Stimulated activated naive CD4-positive, alpha-beta T cell (primary cell): ENCODE measurements at places on chromosomes 6 and 20.

DNA sequence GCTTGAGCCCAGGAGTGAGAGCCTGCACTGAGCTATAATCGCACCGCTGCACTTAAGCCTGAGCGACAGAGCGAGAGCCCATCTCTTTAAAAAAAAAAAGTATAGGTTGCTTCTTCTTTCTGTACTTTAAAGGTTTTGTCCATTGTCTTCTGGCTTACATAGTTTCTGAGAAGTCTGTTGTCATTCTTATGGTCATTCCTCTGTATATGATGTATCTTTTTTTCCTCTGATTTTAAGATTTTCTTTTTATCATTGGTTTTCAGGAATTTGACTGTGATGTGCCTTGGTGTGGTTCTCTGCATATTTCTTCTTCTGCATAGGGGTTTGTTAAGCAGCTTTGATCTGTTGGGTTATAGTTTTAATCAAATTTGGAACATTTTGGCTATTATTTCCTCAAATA lies 29.1 kb downstream of the QRSL1 start:
- DNase-seq = no peak

- DNase-seq = no peak
These were observed 29.6 kb downstream of the PRKN start for GRCh38 chr6:162697872-162698403.

DNA sequence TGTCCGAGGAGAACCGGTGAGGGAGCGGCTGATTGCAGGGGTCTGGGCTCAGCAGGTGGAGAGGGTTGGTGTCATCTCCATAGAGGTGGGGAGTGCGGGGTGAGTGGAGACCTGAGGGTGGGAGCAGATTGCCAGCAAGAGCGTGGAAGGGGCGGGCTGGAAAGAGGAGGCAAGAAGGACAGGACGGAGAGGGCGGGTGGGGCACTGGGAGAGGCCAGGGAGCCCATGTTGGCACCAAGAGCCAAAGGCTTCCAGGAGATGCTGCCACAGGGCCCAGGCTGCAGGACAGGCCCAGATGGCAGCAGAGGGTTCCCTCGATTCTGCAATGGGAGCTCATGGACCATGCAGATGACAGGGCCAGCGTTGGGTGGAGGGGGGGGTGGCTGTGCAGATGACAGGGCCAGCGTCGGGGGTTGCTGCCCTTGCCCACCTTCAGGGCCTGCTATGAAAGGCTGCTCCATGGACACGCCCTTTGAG lies 105.4 kb downstream of the TMEM242 start:
- no peak for DNase-seq

DNA sequence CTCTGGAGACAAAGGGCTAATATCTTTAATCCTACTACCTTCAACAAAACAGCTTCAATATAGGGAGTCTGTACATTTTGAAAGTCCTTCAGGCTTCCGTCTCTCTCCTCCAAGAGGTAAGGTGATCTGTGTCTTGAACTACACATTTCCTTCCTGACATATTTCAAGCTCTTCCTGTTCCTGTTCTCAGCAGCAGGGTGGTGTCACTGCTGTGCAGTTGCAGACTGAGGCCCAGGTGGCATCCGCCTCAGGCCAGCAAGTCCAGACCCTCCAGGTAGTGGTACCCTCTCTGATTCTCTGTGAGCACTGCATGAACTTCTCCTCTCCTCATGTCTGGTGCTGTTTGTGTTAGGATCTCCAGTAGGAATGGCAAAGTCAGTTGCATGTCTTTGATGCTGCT lies 7.8 kb downstream of the NFYA start:
- DNase-seq = peak; percentile 3

DNA sequence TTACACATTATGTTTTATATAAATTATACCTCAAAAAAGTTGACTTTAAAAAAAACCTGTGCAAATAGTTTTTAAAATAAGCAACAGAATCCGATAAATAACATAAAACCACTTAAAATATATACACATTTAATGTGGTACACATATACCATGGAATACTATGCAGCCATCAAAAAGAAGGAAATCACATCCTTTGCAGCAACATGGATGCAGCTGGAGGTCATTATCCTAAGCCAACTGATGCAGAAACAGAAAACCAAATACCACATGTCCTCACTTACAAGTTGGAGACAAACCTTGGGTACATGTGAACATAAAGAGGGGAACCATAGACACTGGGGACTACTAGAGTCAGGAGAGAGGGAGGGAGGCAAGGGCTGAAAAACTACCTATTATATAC lies 4.0 kb upstream of the DEFB121 start:
- DNase-seq = no peak

DNA sequence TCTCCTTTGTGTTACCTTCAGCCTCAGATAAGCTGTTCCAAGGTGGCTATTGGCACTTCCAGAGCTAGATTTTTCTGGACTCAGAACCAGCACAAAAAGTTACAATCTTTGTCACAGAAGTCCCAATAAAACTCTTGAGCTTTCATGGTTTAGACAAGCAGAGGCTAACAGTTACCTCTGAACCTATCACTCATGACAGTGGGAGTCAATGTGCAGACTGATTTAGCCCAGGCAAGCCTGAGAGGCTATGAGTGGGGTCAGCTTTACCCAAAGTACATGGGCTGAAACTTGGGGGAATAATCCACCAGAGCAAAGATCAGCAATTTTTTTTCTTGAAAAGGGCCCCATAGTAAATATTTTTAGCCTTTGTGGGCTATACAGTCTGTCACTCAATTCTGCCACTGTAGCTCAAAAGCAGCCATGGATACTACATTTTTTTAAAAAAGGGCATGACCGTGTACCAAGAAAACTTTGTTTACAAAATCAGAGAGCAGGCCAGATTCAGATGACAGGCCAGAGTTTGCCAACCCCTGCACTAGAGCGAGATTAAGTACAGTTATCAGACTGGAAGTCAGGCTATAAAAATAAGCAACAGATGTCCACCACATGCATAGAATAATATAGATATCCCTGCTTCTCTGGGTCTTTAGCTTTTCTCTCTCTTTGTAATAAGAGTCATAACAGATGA lies 20.0 kb downstream of the CCN2 start:
- DNase-seq = no peak

GRCh38 chr6:16576451-16577368 lies 184.6 kb downstream of the ATXN1 start:
- no peak for DNase-seq

DNA sequence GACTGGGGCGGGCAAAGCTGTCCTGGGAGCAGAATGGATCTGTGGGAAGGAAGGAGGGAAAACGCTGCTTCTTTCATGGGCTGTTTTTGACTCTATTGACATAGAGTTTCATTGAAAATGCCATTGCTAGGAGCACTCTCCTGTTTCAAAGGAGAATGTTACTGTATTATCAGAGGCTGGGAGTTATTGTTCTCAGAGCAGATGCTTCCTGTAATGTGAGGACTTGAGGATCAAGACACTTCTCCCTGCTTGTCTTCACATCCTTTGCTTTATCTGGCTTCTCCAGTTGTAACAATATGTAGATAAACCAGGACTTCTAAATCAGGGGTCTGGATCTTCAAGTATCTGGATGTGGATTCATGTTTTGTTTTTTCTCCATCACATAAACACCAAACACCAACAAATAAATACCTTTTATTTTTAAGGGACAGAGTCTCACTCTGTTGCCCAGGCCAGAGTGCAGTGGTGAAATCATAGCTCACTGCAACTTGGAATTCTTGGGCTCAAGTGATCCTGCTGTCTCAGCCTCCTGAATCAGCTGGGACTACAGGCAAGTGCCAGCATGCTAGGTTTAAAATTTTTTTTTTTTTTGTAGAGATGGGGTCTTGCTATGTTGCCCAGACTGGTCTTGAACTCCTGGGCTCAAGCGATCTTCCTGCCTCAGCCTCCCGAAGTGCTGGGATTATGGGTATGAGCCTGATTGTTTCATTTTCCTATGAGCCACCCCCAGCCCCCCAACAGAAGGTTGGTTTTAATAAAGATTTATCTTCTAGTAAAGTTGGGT lies 3.9 kb downstream of the CD109 start:
- DNase-seq = no peak

GRCh38 chr20:36214684-36215256 lies 21.5 kb upstream of the AAR2 start:
- DNase-seq = no peak

- no peak for DNase-seq
These were observed 35.2 kb downstream of the HMGCLL1 start for GRCh38 chr6:55543633-55544309.

- no peak for DNase-seq
These were observed 66.4 kb upstream of the SMIM28 start for GRCh38 chr6:138311268-138311667.

DNA sequence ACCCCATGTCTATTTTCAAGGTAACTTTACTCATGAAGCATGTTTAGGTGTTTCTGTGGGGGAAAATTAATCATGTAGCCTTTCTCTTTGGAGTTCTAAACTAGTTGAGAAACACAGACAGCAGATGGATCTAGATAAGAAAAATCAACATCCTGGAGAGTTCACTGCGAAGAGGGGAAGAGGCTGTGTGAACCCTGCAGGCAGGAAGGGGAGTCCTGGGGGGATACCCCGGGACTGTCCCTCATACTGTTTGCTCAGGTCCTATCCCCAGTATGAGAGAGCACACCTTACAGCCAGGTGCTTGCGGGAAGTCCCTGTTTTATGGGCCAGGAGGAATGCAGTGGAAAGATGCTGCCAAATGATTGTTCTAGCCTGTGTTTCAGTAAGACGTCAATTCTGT lies 32.7 kb downstream of the CHMP4B start:
- no peak for DNase-seq

- DNase-seq = no peak
These were observed 7.3 kb downstream of the PNRC1 start for GRCh38 chr6:89087881-89088280.

GRCh38 chr6:75850026-75850833 lies 101.2 kb downstream of the MYO6 start:
- DNase-seq = no peak

DNA sequence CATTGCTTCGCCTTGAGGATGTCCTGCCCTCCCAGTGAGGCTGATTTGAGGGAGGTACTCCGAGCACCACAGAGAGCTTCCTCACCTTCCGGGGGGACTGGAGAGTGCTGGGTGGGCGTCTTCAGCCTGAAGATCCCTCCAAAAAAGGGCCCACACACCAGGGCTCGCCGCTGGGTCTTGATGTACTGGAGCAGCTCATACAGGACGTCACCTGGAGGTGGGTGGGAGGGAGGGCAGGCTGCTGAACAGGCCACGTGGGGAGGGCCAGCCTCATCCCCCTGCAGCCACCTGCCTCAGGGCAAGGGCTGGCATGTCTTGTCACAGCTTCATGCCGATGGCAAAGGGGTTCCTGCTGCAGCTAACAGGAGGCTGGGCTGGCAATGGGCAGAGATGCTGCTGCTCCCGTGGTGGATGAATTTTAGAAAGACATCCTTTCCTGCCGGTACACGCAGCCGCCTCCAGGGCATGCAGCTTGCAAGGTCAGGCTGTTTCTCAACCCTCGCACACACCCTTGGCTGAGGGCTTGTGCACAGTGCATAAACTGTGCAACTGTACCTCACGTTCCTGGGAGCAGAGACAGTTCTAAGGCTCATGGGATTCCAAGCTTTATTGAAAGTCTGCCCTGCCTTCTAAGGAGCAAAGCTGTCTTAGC lies 14.0 kb downstream of the ETV7 start:
- DNase-seq = no peak

GRCh38 chr20:370977-371754 lies 9.4 kb upstream of the TRIB3 start:
- DNase-seq = no peak

- no peak for DNase-seq
These were observed 349.7 kb upstream of the POU3F2 start for GRCh38 chr6:98484696-98485095.

- no peak for DNase-seq
These were observed 84.2 kb downstream of the TRERF1 start for GRCh38 chr6:42367353-42368011.

DNA sequence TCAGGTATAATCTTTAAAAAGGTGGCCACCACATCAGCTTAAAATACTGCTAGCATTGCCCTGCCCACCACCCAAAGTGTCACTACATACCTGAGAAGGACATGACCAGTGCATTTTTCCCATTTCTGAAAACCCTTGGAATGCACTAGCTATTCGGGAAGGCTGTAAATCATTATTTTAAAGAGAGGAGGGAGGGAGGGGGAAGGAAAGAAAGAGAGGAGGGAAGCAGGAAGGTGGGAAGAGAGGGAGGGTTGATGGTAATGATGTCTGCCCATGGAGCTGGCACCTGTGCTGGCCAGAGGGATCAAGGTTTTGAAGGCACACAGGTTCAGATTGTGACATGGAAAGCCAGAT lies 32.4 kb downstream of the VAPB start:
- no peak for DNase-seq

GRCh38 chr6:100617633-100618350 lies 153.1 kb upstream of the SIM1 start:
- DNase-seq = no peak

DNA sequence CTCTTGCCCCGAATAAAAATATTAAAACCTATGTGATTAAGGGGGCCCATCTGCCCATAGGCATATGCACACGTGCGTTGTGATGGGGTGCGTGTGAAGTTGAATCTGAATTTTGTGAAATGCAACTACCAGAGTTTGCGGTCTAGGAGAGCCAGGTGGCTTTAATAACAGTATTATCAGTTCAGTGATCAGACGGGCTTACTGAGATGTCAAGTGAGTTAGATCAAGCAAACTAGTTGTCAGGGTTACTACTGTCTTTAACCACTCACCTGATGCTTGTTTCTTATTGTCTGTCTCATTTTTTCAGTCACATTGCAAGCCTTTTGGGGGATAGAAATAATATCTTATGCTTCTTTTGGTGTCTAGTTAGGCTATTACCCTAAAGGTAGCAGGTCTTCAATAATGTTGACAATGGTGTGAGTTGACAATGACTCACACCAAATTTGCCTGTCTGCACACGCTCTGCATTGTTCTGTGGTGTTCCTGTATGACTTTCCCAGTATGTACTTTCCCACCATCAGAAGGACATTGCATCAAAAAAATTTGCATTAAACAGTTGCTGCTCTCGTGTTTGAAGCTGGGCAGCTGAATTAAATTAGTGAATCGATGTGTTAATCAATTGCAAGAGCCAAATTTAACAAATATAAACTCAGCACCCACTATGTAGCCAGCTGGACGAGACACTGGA lies 103.1 kb upstream of the NAA20 start:
- DNase-seq = no peak

GRCh38 chr20:38423541-38423940 lies 11.6 kb downstream of the SNHG17 start:
- DNase-seq = no peak

- no peak for DNase-seq
These were observed 89.2 kb downstream of the SLC22A23 start for GRCh38 chr6:3367630-3368029.

GRCh38 chr6:95094751-95095663 lies 482.3 kb upstream of the MANEA start:
- DNase-seq = no peak

DNA sequence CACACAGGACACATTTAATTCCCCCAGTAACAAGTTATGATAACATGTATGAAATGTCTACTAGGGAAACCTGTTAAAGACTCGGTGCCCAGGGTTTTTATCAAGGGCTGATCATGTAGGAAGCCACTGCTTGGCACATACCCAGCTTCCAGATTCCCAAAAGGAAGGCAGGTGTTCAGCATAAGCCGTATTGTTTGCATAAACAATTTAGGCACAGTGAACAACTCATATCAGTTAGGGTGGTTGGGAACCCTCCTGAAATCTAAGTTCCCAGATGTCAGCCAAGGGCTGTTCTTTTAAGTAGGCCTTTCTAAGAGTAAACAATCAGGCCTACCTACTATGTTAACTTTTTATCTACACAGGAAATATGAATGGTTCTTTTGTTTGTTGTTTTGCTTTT lies 74.1 kb downstream of the ASXL1 start:
- DNase-seq = no peak
